ENCODE measurements at places on chromosomes 1 and 21.

GRCh38 chr1:70720521-70720920, 309.5 kb downstream of the CTH start:
- DNase-seq, result no peak

DNA sequence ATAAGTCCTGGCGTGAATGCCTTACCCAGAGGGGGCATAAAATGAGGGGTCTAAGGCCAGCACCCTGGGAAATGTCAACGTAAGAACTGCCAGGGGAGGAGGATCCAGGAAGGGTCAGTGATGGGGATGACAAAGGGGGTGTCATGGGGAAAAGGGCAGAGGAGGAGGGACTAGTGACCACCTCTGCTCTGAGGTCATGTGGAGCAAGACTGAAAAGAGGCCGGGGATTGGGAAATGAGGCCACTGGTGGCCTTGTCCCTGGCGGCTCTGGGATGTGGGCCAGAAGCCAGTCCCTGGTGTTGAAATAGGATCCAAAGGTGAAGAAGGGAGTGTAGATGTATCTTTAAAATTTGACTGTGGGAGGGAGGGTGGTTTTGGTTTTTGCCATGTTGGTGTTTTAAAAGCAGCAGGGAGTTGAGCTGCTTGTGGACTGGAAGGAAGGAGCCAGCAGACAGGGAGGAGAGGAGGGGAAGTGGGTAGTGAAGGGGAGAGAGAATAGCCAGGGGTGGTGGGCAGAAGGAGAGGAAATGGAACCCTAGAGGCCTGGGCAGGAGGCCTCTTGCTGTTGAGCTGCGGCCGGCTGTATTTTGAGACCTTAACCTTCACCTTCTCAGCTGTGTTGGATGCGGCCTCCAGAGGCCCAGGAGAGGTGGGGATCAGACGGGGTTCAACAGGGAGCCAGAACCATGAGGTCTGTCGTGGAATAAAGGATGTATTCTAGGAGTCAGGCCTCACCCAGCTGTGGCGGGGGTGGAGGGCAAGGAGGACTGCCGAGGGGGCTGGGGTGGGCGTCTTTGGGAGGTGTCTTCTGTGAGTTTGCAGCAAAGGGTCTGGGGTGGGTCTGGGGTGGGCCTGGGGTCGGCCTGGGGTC, 92.5 kb downstream of the DHRS3 start:
- DNase-seq, result no peak

DNA sequence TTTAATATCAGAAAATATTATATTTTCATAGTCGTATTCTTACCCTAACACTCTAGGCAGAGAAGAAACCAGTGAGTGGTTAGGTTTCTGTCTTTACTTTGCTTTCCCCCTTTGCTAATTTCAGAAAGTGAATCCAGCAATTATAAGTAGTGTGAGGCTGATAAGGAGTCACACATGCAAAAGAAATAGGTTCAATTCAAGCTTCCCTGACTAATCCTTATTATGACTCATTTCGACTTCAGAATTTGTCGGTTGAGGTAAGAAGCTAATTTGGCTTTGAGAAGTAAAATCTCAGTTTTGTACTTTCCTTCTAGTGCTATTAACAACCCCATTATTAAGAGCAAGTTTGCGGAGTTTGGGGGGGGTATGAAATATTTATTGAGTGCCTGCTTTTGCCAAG, 22.4 kb downstream of the ESRRG start:
- no peak for DNase-seq

- no peak for DNase-seq
Observed at GRCh38 chr1:16117936-16118335, 37.9 kb downstream of the EPHA2 start.

DNA sequence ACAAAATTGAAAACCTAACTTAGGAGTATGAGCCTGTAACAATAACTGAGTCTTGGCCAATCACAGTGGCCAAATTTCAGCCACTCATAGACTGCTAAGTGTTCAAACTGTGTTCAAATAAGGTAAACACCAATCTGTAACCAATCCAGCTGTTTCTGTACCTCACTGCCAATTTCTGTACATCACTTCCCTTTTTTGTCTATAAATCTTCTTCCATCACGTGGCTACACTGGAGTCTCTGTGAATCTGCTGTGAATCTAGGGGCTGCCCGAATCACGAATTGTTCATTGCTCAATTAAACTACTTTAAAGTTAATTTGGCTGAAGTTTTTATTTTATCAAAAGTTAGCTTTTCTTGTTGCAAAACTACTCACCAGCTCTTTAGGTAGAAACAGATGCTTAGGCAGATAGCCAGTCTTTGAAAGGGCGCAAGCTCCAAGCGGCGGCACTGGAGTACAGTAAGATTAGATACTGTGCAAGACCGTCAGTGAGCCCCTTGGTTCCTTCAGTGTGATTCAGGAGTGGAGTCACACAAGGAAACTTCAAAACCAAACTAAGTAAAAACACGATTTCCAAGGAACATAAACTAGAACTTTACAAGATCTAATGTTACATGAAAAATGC, 43.2 kb upstream of the ADGRL2 start:
- DNase-seq, result no peak

DNA sequence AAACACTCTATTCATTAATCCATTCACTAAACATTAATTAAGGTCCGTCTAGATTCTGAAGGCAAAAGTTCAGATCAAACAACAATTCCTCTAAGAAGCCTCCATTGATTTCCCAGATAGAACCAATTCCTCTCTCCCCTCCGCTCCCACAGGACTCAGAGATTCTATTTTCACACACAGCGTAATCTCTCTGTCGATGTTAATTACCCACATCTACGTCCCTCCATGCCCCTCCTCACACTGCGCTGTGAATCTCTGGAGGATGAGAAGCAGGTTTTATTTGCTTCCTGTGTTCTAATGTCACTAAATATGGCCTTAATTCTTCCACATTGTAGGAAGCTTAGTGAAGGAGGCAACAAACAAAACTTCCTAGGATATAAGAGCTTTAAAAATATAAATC, 306.7 kb downstream of the DSCAM start:
- DNase-seq, result no peak

DNA sequence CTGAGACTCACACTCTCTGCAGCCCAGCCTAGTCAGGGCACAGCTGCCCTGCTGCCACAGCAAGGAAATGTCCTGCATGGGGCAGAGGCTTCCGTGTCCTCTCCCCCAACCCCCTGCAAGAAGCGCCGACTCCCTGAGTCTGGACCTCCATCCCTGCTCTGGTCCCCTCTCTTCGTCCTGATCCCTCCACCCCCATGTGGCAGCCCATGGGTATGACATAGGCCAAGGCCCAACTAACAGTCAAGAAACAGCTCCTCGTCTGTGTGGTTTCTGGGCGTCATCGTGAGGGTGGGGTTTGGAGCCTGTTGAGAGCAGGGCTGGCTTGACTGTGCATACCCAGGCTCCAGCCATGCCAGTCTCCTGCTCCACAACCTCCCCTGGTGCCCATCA, 19.5 kb downstream of the FAAH start:
- peak; percentile 37 for DNase-seq

DNA sequence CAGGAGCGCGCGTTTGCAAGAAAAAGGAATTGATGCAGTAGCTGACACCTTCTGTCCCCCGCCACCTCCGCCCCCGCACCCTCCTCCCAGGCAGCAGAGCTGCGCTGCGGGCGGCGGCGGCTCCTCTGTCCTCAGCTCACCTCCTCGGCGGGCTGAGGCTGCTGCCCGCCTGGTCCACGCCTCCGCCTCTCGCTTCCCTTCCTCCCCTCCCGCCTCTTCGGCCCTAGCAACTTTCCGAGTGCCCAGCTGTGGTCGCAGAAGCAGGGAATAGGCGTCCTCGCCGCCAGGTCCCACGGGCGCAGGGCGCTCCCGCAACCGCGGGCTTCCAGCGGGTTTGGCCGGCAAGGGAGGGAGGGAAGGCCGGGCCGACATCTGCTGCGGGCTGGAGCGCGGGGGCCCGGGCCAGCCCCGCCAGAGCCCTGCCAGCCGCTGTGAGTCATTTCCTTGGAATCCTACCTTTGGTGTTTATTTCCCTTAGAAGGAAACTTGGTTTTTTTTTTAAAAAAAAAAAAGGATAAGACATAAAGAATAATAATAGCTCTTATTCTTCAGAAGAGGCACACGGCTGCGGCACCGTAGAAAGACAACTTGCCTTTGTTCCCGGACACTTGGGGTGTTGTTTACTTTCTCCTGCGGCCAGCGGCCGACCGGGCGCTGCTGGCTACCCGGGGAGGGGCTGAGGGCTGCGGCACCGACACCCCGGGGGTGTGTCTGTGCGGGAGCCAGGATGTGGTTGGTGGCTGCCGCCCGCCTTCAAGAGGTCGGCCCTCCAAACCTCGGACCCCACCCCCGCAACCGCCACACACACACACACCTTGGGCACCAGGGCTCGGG, 1.1 kb downstream of the SERTAD4 start:
- peak; percentile 89 for DNase-seq

DNA sequence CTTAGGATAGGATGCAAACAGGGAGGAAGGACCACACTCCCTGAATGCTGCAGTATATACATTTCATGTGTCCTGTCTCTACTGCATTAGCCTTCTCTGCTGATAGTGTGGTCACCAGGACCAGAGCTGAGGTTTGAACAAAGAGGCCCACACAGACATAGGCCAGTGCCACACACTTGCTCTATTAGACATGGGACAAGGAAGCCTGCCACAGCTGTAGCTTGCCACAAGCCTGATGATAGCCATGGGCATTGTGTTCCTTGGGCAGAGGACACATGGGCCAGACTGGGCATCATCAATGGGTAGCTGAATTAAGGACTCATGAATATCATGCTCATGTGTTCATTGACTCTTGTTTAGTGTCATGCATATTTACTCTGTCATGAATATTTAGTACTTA, 10.4 kb downstream of the CAMSAP2 start:
- DNase-seq, result no peak

DNA sequence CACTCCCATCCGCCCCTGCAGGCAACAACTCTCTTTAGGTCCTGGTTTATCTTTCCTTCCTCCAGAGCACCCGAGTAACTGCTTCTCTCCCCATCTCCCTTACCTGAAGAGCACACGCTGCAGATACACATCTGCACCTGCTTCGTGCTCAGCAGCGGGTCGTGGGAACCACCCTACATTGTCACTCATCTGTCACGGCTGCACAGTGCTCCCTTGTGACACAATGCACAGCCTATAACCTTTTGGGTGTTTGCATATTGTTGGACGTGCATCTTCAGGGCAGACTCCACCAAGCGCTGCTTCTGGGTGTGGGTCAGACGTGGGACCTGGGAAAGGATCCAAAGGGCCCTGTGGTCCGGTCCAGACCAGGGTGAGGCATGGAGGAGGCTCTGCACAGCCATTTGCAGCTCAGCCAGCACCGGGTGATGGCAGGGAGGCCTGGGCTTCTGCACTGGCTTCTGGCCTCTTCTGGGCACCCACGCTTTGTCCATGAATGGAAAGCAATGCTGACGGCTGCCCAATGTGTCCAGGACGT, 42.5 kb downstream of the WDR4 start:
- no peak for DNase-seq

DNA sequence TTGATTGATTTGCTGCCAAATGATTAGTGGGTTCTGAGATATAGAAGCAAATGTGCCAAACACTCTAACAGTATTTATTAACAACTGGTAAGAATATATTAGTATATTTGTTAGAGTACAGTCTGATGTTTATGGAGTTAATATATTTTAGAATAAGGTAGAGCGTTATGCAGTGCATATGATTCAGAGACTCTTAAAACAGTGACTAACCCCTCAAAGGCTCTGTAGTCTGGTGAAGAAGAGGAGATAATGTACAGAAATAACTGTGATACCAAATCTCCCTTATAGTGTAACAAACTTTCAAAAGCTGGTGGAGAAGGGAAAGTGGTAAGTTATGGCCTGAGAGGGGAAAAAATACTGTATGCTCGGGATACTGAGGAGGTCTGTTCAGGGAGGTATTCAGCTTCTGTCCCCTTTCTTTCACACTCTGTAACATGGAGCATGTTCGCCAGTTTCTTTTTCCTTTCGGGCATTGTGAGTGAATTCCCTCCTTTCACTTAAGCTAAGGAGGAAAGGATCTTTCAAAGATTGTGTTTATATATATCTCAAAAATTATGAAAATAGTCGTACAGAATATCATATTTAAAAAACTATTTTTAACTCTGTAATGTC, 121.2 kb downstream of the ADGRL2 start:
- DNase-seq, result peak; percentile 3

- no peak for DNase-seq
Observed at GRCh38 chr1:211703812-211704537, 28.6 kb upstream of the NEK2 start.

- peak; percentile 54 for DNase-seq
Observed at GRCh38 chr1:168301664-168302320, 21.1 kb downstream of the TBX19 start.

- DNase-seq, result no peak
Observed at GRCh38 chr1:3030663-3031381, 9.6 kb downstream of the ACTRT2 start.

- DNase-seq, result peak; percentile 30
Observed at GRCh38 chr1:200082329-200082728, 54.8 kb downstream of the NR5A2 start.

- no peak for DNase-seq
Observed at GRCh38 chr21:40386294-40386911, 460.6 kb downstream of the DSCAM start.

GRCh38 chr1:97630948-97631347, 289.9 kb downstream of the DPYD start:
- no peak for DNase-seq

GRCh38 chr1:244735404-244735803, 82.5 kb downstream of the DESI2 start:
- DNase-seq, result no peak

- no peak for DNase-seq
Observed at GRCh38 chr1:183810121-183810520, 5.2 kb downstream of the RGL1 start.

DNA sequence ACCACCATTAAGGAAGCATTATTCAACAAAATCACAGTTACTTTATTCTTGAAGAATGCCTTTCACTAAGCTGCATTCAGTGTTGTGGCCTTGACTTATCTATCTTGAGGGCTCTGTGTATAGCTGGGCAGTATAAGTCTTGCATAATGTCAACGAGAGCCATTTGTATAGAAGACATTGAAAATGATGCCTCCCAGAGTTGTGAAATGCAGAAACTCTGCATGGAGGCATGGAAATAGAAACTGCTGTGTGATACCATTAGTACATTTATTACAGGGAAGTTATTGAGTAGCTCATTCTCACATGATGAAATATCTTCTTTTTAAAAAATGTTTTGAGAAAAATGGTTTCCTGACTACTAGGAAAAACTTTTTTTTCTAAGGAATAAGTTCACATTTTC, 111.4 kb upstream of the SNX7 start:
- DNase-seq, result no peak

DNA sequence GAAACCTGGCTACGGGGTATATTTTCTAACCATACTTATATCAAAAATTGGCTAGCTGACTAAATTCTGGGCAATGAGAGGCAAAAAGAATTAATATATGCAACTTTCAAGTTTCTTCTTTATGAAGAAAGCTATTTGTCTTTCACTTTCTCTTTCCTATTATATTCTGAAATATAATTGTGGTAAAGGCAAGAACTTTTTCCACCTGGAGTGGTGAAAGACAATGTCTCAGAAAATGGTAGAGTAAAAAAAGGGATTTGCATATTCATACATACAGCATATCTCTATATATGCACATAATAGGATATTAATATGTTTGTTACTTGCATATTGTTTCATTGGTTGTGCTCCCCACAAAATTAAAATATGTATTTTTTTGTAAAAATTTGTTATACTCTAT, 793.8 kb downstream of the PLA2G4A start:
- DNase-seq, result no peak

- DNase-seq, result peak; percentile 81
Observed at GRCh38 chr1:94739521-94740061, 80.6 kb upstream of the SLC44A3 start.

All from GM03348 (cell line).